Mesendoderm (in vitro differentiated cells): ENCODE measurements at places on chromosomes 5 and 9.

- DNase-seq, result no peak
Observed at GRCh38 chr9:82606071-82606470, 456.9 kb downstream of the RASEF start.

DNA sequence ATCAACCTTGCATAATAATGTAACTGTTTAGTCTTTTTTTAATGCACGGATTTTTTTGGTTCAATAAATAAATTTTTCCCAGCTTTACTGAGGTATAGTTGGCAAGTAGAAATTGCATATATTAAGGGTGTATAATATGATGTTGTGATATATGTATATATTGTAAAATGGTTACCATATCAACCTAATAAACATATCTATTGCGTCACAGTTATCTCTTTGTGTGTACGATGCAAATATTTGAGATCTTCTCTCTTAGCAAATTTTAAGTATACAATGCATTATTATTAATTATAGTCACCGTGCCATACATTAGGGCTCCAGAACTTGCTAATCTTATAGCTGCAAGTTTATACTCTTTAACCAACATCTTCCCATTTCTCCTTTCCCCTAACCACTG, 57.2 kb upstream of the TMEM161B start:
- no peak for DNase-seq

DNA sequence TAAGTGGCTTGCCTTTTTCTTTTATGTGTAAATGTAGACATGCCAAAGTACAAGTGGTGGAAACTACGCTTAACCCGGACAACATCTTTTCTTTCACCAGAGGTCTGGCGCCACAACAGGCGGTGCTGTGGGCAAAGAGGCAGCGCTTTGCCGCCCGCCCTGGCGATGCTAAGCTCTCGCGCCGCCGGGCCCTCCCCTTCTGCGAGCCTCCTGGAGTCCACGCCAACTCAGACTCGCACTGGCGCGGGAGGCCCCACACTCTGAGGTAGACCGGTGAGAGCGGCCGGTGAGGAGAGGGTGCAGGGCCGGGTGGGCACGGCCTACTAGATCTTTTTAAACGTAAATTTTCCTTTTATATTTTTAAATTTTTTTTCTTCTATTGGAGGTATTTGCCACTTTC, 2253.1 kb upstream of the C9orf72 start:
- no peak for DNase-seq

DNA sequence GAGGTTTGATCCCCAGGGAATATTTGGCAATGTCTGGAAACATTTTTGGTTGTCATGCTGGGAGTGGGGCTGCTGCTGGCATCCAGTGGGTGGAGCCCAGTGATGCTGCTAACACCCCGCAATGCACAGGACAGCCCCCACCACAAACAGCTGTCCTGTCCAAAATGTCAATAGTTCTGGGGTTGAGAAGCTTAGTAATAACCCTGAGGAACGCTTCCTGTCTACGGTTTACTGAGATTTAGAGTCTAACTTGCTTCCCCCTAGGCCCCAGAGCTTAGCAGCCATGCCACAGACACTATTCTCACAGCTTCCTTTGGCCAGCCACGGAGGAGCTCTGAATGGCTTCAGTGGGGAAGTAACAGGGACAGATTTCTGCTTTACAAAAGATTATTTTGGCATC, 66.5 kb downstream of the MSX2 start:
- DNase-seq, result no peak

DNA sequence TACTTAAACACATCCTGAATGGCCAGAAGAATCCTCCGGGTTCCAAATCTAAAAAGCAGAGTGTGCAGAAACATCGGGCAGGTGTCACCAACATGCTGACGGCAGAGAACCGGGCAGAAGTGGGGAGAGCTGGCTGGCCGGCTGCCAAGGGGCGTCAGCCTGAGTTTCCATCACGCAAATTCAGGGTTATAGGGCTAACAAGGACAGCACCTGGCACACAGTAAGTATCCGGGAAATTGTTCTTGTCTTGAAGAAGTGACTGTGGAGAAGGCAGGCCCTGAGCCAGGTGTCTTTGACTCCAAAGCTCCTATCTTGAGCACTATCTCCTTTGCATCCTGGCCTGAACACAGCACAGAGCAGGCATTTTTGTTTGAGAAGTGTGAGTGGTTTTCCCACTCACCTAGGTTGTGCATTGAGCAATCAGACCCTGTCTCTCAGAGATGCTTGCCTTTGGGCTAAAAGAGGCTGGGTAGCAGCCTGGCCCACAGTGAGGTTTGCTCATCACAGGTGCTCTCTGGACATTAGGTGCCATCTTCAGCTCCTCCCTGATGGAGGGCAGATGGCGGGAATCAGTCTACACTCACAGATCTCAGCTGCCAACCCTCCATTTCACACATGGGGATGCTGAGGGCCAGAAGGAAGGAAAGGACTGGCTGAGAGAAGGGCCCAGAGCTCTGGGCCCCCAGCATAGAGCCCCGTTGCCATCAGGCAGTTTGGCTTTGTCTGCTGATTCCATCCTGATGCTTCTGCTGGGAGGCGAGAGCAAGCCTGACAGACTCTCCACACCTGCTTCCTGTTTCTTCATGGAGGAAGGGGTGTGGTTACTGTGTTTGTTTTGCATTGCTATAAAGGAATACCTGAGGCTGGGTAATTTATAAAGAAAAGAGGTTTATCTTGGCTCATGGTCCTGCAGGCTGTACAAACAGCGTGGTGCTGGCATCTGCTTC, 52.8 kb downstream of the WHRN start:
- no peak for DNase-seq

DNA sequence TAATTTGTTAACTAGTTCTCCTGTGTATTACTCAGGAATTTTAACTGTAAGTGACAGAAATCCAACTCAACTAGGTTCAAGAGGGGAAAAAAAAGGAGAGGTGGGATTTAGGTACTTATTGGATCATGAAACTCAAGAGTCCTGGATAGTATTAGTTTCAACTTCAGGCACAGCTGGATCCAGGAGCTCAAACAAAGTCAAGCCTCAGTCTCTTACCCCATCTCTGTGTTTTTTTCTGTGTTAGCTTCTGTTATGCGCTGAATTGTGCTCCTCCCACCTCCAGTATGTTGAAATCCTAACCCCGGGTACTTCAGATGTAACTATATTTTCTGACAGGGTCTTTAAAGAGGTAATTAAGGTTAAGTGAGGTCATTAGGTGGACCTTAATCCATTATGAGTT, 53.5 kb downstream of the SMIM23 start:
- no peak for DNase-seq

GRCh38 chr9:21995666-21996398, 1.2 kb downstream of the CDKN2B-AS1 start:
- DNase-seq, result peak; percentile 64

DNA sequence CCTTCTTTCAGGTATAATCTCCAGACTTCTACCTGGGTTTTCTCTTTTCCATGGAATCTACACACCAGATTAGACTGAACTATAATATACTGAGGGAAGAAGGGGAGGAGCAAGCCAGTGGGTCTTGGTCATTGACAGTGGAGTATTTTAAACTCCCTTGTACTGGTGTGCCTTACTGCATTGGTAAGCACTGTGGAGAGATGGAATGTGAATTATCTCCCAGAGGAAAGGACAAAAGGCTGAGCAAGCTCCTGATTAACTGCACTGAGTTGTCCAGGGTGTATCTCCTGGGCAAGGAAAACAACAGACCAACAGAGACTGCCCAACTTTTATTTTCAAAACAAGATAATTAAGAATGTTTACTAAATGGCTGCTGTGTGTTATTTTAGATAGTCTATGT, 29.8 kb upstream of the SLCO6A1 start:
- DNase-seq, result no peak

DNA sequence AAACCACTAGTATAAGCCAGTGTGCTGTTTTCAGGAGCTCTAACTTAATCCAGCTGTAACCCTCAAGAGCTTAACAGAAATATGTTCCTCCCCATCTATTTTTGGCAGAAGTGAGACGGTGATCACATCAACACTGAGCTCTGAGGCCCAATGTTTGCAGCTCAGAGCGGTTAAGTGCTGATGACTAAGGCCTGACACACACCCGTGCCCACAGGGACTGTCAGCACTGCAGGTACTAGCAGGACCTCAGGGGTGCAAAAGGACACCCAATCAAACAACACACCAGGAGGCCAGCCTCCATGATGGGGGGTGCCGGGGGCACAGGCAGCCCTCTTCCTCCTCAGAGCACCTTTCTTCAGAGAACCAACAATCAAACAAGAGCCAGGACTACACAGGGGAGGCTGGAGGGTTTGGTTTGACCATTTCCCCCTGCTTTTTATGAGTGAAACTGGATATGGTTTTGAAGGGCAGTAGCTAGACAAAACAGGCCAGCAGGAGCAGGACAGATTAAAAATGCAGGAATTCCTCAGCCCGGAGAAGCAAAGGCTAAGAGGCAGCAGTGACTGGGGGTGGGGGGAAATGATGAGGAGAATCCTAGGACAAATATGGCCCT, 61.3 kb downstream of the RAPGEF1 start:
- DNase-seq, result peak; percentile 68

GRCh38 chr5:111545031-111545430, 32.7 kb upstream of the STARD4 start:
- no peak for DNase-seq

- DNase-seq, result no peak
Observed at GRCh38 chr9:128168731-128169308, 8.8 kb downstream of the BBLN start.

GRCh38 chr9:13082796-13083195, 196.7 kb downstream of the MPDZ start:
- no peak for DNase-seq
